Stimulated activated CD4-positive, alpha-beta T cell treated with anti-CD3 and anti-CD28 coated beads, Interleukin-1b, Interleukin-23, amount 100 ng/mL, for 1 hour (primary cell): ENCODE measurements at places on chromosomes 1 and 21.

GRCh38 chr21:38311765-38312164 is 55.0 kb downstream of the KCNJ15 start:
- DNase-seq: no peak

- no peak for DNase-seq
These were observed 550.3 kb downstream of the NUF2 start for GRCh38 chr1:163872067-163872466.

GRCh38 chr1:30789388-30790255 is 32.0 kb upstream of the LAPTM5 start:
- no peak for DNase-seq

- no peak for DNase-seq
These were observed at the start of gene AGO4 for GRCh38 chr1:35807614-35808449. Gene AGO4 (plus strand): TSS chr1:35808016. CDS start chr1:35808417, 401 bp downstream.

DNA sequence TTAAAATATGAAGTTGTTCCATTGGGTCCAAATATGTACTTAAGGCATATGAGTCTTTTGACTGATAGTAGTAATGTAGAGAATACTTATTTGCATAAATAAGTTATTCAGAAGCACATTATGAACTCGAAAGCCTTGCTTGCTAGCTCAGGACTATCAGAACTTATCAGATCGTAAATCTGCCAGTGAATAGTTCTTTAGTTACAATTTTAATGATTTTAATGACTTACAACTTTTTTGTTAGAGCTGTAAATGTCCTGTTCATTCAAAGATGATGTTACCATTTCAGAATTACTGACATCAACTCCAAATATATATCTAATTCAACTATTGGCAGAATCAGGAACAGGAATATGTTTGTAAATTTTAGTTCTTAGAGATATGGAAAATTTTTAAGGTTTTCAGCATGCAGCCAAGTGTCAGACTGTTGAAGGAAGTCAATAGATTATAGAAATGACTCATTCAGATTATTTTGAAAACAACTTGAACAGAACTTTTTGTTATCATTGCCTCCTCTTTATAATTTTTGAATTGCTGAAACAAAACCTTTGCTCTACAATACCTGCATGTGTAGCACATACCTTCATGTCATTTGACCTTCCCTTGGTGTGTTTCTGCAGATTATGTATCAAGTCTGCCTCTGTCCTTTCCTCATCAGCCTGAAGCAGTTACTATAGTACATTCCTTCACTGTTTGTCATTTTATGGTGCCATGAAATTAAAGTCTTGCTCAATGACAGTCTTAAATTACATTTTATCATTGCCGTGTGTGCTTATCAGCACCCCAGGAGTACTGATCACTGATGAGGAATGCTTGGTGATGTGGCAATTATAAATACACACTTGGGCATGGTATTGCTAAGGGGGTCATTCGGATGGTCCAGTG is 44.9 kb downstream of the LRRC8D start:
- DNase-seq: no peak

DNA sequence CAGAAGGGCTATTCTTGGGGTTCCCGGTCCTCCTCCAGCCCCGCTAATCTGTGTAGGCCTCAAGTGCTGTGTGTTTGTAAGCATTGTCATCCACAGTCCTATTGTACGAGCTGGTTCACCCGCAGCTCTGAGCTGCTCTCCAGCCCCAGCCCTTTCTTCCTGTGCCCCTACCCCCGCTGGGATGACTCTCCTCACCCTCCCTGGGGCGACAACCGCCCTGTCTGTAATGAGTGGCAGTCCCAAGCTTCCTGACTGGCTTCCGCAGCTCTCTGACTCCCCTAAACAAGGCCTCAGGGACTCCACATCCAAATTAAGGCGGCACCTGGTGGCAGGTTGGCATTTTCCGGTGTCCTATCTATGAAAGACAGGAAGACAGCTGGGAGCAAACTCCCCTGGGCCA is 45.8 kb downstream of the TFF3 start:
- DNase-seq: no peak

DNA sequence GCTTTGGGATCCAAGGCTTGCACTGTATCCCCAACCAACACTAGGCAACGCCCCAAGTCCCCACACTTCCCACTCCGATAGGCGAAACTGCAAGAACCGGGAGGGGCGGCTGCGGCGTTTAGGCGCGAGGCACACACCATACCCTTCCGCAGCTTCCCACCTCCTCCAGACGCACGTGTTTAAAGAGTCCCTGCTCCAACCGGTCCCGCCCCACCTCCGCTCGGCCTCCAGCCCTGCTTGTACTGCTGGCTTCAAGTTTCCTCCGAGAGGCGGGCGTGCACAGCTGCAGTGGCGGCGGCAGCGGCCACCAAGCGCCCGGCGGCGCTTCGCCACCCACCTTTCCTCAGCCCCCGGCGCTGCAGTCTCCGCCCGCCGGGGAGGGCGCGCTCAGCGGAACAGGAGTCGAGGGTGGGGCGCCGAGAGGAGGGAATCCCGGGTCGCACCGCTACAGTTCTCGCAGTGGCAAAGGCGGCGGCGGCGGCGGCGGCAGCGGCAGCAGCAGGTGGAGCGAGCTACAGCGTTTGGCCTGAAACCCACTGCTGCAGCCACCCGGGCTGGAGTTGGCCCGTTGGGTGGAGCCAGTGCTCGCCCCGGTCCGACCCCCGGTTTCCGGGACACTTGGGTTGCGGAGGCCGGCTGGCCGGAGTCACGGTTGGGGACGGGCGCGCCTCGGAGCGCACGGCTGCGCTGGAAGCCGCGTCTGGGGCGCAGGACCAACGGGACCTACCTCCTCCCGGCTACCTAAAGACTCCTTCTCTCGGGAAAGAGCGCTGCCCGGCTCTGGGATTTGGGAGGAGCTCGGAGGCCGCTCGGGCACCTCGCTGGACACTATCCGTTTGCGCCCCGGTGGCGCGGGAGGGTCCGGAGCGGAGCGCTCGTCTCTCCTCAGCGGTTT is at the start of gene CNIH3:
Gene CNIH3, plus strand, starts transcription at position 457 of the 895 bp plus-strand sequence. CDS start 858 bp downstream, outside the sequence.
- no peak for DNase-seq

DNA sequence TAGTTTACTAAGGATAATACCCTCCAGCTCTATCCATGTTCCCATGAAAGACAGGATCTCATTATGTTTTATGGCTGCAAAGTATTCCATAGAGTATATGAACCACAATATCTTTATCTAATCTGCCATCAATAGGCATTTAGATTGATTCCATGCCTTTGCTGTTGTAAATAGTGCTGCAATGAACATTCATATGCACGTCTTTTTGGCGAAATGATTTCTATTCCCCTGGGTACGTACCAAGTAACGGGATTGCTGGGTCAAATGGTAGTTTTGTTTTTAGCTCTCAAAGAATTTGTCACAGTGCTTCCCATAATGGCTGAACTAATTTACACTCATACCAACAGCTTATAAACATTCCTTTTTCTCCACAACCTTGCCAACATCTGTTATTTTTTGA is 750.9 kb downstream of the BRINP3 start:
- no peak for DNase-seq
